ENCODE measurements at places on chromosomes 4 and X.

DNA sequence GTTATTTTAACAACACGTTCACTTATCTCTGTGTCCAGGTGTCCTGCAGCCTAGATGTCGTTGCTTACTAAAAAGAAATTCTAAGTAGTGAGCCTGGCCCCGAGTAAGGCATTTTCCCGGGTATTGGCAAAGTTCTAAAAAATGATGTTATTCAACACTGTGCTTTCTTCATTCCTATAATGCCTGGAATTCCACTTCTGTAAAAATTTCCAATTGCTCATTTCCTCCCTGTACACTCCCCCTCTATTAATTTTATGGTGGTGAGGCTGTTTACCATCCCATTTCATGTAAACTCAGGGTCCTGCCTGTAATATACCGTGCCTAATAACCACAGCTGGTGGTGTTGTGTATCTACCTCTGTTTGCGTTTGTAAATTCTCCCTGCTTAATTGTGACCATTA is 14.2 kb downstream of the BST1 start:
- no peak for DNase-seq

GRCh38 chrX:135328421-135329005 is 19.2 kb downstream of the ETDC start:
- DNase-seq, result no peak

GRCh38 chrX:120823556-120823955 is 52.1 kb downstream of the CT47B1 start:
- no peak for DNase-seq

GRCh38 chr4:25424539-25425228 is 47.6 kb downstream of the ANAPC4 start:
- no peak for DNase-seq

DNA sequence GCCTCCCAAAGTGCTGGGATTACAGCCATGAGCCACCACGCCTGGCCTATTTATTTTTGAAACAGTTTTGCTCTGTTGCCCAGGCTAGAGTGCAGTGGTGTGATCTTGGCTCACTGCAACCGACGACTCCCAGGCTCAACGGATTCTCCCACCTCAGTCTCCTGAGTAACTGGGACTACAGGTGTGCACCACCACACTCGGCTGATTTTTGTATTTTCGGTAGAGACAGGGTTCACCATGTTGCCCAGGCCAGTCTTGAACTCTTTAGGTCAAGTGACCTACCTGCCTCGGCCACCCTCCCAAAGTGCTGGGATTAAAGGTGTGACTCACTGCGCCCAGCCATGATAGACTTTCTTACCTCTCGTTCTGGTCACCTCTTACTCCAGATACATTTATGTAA is 124.0 kb downstream of the UBE2K start:
- DNase-seq, result no peak
